ENCODE measurements at places on chromosomes 4 and X.

DNA sequence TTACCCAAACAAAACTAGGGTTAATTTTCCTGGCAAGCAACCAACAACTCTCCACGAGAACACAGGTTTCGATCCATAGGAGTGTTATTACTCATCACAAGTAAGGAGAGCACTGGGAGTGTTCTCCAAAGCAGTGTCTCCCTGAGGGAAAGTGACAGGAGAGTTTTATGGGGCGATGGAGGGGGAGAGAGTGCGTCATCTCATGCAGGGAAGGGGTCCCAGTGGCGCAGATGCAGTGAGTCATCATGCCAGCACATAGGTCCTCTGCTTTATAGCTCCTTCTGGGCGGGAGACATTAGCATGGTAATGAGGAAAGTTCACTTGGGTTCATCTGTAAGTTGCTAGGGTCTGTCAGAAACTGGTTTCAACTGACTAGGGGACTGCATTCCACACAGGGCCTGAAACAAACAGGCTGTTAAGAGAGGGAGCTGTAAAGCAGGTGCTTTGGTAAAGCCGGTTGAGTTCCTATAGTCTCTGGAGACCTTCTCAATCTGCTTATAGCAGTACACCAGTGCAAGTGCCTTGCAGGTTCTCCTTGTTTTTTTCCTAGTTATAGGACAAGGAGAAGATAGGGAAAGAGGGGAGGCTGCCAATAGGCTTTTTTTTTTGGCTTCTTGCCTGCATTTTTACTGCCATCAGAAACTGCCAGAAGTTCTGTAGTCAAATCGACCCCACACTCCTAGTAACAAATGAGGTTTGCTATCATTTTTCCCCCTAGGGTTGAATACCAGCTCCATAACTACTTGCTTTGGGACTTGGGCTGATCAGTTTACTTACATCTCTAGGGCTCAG, 12.8 kb upstream of the BOD1L1 start:
- DNase-seq = no peak

- peak; percentile 38 for DNase-seq
Observed at GRCh38 chrX:131778269-131779218, 234.7 kb downstream of the OR13H1 start.

DNA sequence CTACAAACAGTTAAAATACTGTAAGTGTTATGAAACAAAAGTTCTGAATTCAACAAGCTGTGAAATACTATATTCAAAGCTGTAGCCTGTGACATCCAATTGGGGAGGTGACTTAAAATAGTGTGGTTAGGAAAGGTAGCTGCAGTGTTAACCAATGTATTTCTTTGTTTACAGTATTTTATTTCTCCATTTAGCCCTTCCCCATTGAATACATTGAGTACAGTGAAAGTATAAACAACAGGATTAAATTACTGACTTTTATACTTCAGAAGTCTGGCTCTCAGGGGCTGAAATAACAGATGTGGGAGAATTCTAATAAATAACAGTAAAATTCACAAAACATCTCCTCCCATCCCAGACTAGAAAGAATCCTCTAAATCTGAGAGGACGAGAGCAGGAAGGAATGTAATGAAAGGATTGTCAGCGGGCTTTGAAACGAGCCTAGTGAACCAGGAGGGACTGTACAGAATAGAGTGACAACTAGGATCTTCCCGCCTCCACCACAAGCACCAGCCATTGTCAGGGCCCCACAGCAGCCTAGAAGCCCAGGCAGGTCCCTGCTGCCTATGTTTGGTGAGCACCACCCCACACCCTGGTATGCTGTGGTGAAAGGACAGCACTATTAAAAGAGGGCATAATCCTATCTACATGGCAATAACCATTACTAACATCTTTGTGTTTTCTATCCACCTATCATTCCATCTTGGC, 73.7 kb downstream of the SPCS3 start:
- no peak for DNase-seq

DNA sequence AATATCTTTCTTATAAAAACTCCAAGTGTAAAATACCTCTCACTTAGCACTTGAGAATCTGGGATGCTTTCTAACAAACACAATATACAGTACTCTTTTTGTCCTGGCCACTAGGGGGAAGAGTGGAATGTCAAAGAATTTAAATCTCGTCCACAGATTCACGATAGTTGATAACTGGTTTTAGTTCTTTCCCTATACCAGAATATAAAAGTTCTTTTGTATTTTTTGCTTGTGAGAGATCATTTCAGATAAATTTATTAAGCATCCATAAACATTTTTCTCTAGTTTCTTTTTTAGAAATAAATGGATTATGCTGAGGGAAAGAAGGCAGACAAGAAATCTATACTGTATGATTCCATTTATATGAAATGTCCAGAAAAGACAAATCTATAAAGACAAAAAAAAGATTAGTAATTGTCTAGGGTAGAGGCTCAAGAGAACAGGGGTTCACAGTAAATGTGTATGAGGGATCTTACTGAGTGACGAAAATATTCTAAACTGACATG, 50.4 kb downstream of the MGARP start:
- no peak for DNase-seq

- no peak for DNase-seq
Observed at GRCh38 chr4:57462843-57463242, 352.7 kb upstream of the IGFBP7 start.

DNA sequence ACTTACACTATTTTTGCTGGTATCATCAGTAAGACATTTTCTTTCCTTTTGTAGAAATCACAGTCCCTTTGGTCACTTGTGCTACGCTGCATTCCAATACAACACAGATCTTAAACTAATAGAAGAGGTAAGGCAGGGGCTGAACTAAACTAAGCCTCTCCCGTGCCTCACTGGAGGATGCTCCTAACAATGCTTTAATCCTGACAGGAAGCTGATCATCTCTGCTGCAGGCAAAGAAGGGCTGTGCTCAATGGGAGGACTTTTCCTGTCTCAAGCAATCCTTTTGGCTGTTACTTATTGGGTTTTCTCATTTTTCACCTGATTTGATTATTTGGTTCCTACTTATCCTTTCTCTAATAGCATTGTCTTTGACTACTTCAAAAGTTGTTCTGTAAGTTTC, 583.1 kb downstream of the INPP4B start:
- no peak for DNase-seq

- DNase-seq = no peak
Observed at GRCh38 chr4:139955600-139955999, 198.4 kb downstream of the MAML3 start.
